A673 (cell line): ENCODE measurements at places on chromosomes 4 and X.

GRCh38 chr4:138348055-138348454 is 105.9 kb upstream of the SLC7A11 start:
- DNase-seq, result no peak

- DNase-seq, result no peak
These were observed 315.5 kb downstream of the CAMK2D start for GRCh38 chr4:113446019-113446418.

- no peak for DNase-seq
These were observed 910 bp downstream of the ANK2 start for GRCh38 chr4:113050371-113050755.

GRCh38 chr4:155033604-155034003 is 174.8 kb upstream of the NPY2R start:
- no peak for DNase-seq

DNA sequence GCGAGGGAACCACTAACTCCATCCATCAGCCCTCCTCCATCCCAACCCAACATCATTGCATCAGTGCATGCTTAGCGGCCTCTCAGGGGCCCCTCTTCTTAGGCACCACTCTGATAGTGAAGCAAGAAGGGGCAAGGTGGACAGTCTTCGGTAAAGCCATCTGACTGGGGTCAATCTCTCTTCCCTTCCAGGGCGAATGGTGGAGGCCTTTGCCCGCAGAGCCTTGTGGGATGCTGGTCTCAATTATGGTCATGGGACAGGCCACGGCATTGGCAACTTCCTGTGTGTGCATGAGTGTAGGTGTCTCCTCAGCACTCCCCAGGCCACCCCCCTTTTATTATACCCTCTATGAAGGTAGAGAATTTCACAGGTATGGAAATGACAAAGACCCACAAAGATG is 18.8 kb upstream of the SASH3 start:
- no peak for DNase-seq

DNA sequence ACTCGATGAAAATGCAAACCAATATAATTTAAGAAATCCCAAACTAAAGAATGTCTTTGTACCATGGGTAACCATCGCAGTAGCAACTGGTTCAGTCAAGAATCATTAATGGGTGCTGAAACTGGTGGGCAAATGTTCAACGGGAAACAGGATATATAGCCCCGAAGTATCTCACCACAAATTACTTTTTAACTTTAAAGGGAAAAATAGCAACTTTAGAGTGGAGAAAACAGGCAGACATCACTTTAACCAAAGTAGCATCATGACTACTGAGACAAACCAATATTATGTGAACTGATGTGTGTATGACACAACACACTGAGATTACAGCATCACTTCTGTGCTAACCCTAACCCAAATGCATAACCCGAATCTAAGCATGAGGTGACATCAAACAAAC is 33.8 kb upstream of the SLAIN2 start:
- DNase-seq, result no peak

- peak; percentile 47 for DNase-seq
These were observed at the start of gene ARMCX1 for GRCh38 chrX:101550362-101550750. Gene ARMCX1 (plus strand): TSS chrX:101550547. CDS start chrX:101552931, 2,384 bp downstream.

GRCh38 chrX:19177721-19178120 is 55.5 kb upstream of the ADGRG2 start:
- DNase-seq, result peak; percentile 98
